ENCODE measurements at places on chromosomes 7 and 10. TPM values are rescaled to one million over a fixed set of nuclear protein-coding genes. Genes with fewer than 3 reads are reported as not detected.

The IFIT1B gene
- polyA plus RNA-seq, result 0.32 TPM

The GIMAP6 gene
- polyA plus RNA-seq, result 16.1 TPM

The GJC3 gene
- polyA plus RNA-seq, result 0.48 TPM

The CYP3A4 gene
- 1.8 TPM for polyA plus RNA-seq

The TMEM236 gene
- 0.66 TPM for polyA plus RNA-seq

The DTX2 gene
- 8.1 TPM for polyA plus RNA-seq

The ASZ1 gene
- not detected for polyA plus RNA-seq

Data from muscle of leg (tissue), 16 donors.